Cardiac muscle cell (in vitro differentiated cells and primary cell): ENCODE measurements at places on chromosomes 1 and 21. TPM values are rescaled to one million over a fixed set of nuclear protein-coding genes. Genes with fewer than 3 reads are reported as not detected.

The KISS1 gene
- 0.21 TPM in 1 of 2 replicates, not detected in the other for polyA plus RNA-seq

The GFI1 gene
- not detected in 2 replicates for polyA plus RNA-seq

The FCRL4 gene
- not detected in 2 replicates for polyA plus RNA-seq

The SPRR4 gene
- polyA plus RNA-seq: not detected in 2 replicates

The NEGR1 gene
- polyA plus RNA-seq: 0.20 and 0.35 TPM in 2 replicates

The MAP1LC3C gene
- polyA plus RNA-seq: not detected in 2 replicates

The PCAT6 gene
- 67.4 and 92.9 TPM in 2 replicates for polyA plus RNA-seq

The FH gene
- 163 and 175 TPM in 2 replicates for polyA plus RNA-seq

The S100A3 gene
- polyA plus RNA-seq: 0.42 and 0.86 TPM in 2 replicates

The NBPF11 gene
- polyA plus RNA-seq: 9.5 and 11.6 TPM in 2 replicates

The PTGS2 gene
- 0.10 TPM in 1 of 2 replicates, not detected in the other for polyA plus RNA-seq

The ETV3L gene
- polyA plus RNA-seq: not detected in 2 replicates

The RNPC3 gene
- 84.1 and 116 TPM in 2 replicates for polyA plus RNA-seq

The NBPF14 gene
- polyA plus RNA-seq: 12.6 and 20.4 TPM in 2 replicates

The SMPDL3B gene
- polyA plus RNA-seq: 6.8 and 11.4 TPM in 2 replicates

The SH2D2A gene
- polyA plus RNA-seq: 1.1 and 5.2 TPM in 2 replicates

The FCGR3A gene
- not detected in 2 replicates for polyA plus RNA-seq

The LHX4 gene
- 0.09 and 0.20 TPM in 2 replicates for polyA plus RNA-seq
